Activated B cell treated with CpG ODN at 0.5 μM for 24 hours (primary cell): ENCODE measurements at places on chromosomes 6 and 20.

DNA sequence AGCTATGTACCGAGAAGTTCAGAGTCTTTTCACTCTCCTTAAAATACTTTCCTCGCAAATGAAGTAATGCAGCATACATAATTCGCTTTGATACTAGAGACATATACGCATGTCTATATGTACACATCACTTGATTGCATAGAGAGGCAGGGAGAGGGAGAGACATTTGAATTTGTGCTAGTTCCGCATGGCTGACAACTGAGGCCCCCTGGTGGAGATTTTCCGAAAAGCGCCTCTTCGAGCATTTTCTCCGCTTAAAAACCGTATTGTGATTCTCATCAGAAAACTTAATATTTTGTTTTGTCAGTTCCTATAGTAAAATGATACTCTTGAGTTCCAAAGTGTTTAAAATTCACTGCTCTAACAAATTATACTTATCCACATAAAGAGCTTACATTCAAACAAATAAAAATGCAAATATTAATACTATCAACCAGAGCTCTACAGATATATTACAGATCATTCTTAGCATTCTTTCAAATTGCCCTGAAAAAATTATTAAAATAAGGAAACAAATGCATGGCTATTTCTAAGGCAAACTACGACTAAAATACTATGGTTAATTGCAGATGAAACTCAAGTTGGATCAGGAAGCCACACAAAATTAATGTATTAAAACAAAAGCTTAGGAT is 637 bp downstream of the MYLK4 start:
- peak; percentile 53 for DNase-seq

GRCh38 chr20:37308086-37309050 is 18.9 kb downstream of the MANBAL start:
- DNase-seq = no peak

DNA sequence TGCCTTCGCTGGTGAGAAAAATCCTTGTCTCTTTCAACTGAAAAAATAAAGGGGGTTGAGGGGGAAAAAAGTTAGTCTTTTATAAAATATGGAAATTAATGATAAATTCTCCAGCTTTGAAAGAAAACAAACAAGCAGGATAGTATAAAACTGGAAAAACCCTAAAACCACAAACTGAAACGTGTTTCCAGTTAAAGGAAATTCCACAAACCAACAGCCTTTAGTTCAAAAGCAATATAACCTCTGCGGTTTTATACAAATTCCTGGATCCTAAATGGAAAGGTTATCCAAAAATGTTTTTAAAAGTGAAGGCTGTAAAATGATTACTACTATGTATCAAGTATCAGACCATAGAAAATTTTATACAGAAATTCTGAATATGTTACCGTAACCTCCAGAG is 55.6 kb downstream of the BMP5 start:
- DNase-seq = no peak

GRCh38 chr6:26194816-26195375 is 107.7 kb downstream of the HFE start:
- no peak for DNase-seq

DNA sequence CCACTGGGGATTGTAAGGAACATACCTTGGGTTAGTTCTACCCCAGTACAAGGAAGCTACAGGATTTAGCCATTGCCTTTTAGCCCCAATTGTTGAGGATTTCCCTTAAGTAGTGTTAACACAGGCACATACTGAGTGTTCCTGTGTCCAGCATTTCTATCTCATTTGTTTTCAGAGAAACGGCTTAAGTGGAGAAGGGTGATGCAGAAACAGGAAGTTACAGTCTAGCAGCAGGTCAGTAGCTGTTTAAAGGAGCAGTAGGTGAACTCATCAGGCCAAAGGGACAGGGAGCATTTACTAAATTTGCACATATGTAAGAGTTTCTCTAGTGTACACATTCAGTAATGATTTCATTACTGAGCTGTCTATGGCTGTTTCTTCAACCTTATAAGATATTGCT is 644.2 kb upstream of the GJE1 start:
- DNase-seq = no peak

- no peak for DNase-seq
Measured at GRCh38 chr6:16602035-16602434, 159.2 kb downstream of the ATXN1 start.

GRCh38 chr20:19750101-19750606 is 7.9 kb upstream of the RIN2 start:
- no peak for DNase-seq
